ENCODE measurements at places on chromosomes 3 and 15. TPM values are rescaled to one million over a fixed set of nuclear protein-coding genes. Genes with fewer than 3 reads are reported as not detected.

Gene SLC2A2
- total RNA-seq = not detected

Gene PRR20G
- not detected for total RNA-seq

Gene CRABP1
- total RNA-seq = not detected

Gene DNASE1L3
- not detected for total RNA-seq

Gene SLC22A13
- total RNA-seq = 0.22 TPM

Gene ACTL6A
- 65.1 TPM for total RNA-seq

Gene GAP43
- total RNA-seq = 0.50 TPM

Gene ZNF619
- 6.8 TPM for total RNA-seq

Gene ADIPOQ
- total RNA-seq = not detected

Gene AGBL1
- total RNA-seq = not detected

Gene TBC1D2B
- 26.7 TPM for total RNA-seq

Gene GATA2
- 5.6 TPM for total RNA-seq

Gene GPR27
- total RNA-seq = 0.12 TPM

Gene CPNE9
- total RNA-seq = not detected

Gene NTRK3
- under 0.01 TPM for total RNA-seq

Gene SHF
- 2.5 TPM for total RNA-seq

Gene IGSF10
- total RNA-seq = 0.33 TPM

Gene DCLK3
- total RNA-seq = under 0.01 TPM

Measured in uterine smooth muscle cell (primary cell).